ENCODE measurements at places on chromosomes 7 and 10.

GRCh38 chr10:113753020-113753692, 1.7 kb downstream of the PLEKHS1 start:
- DNase-seq, result no peak

GRCh38 chr7:96236198-96237039, 85.5 kb downstream of the SLC25A13 start:
- no peak for DNase-seq

DNA sequence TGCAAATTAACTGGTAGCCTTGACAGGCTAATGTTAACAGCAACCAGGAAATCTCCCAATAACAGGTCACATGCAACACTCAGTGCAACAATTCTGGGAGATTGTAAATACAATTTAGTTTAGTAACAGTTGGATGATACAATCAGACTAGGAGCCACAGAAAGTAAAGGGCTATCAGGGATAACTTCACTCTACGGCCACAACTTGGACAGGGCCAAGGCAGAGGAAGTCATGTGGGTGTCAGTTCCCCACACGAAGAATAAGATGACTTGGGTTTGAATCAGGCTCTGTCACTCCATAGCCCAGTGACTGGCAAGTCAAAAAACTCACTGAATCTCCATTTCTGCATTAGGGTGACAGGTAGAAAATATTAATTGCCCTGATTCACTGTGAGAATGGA, 217.3 kb upstream of the CCDC6 start:
- DNase-seq, result no peak

DNA sequence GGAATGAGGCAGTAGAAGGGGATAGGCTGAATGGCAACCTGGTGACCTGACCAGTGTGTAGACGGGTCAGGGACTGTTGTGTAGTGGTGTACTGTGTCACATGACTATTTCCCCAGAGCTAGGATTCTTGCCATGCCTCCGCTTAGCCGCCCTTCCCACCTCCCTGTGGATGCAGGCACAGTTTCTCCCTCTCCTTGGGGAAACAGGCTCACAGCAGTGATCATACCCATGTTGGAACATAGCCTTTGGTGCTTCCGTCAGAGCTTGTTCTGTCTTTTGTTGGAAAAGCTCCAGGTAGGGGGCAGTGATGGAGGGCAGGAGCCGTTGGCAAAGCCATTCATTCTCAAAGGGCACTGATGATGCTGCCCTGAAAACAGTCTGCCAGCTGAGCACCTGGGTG, 44.3 kb downstream of the OGDH start:
- DNase-seq, result no peak

GRCh38 chr10:123132576-123133477, 2.9 kb upstream of the HMX3 start:
- DNase-seq, result peak; percentile 84

- DNase-seq, result no peak
These were observed 108.0 kb downstream of the TWIST1 start for GRCh38 chr7:19009241-19009935.

GRCh38 chr7:106779877-106780276, 85.2 kb upstream of the PIK3CG start:
- DNase-seq, result no peak

DNA sequence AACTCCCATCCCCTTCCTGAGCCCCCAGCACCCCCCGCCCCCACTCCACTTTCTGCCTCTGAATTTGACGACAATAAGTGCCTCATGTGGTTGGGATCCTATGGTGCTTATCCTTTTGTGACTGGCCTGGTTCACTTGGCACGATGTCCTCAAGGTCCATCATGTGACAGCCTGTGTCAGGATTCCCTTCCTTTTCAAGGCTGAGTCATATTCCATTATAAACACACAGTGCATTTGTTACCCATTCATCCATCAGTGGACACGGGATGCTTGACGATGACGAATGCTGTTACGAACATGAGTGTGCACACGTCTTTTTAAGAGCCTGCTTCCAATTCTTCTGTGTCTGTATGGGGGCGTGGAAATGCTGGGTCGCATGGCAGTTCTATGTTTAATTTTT, 26.7 kb downstream of the SHH start:
- DNase-seq, result no peak

- DNase-seq, result no peak
These were observed 109.9 kb downstream of the JCAD start for GRCh38 chr10:29949411-29950011.

DNA sequence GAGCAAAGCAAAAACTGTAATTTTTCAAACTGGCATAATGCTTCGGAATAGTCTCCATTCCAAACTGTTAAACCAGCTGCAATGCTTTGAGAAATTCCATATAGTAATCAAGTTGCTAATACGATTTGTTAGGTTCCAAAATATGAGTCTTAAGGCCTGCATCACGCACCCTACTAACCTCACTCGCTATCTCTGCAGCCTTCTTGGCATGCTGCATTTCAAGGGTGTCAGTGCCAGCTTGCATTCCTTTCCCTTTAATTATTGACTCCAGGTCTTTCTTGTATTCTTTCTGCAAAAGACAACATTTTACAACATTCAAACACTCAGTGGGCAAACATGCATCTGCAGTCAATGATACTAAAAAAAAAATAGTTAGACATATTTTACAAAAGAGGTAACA, 61.8 kb downstream of the NEBL start:
- no peak for DNase-seq

DNA sequence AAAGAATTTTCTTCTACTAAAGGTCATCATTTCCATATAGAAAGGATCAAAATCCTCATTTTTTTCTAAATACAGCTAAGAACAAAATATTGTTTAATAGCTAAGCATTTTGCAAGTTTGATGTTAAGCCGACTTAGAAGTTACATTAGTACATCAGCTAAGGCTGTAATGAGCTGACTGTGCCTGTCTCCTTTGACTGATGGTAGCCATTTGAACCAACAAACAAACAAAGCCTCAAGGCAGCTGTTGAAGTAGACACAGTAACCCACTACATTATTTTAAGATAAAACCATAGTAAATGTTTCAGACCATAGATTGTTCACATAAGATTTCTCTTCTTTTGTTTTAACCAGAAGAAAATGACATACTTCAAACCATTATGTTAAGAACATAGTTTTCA, 210.9 kb upstream of the VSTM2A start:
- DNase-seq, result no peak

GRCh38 chr10:81704596-81704995, 170.4 kb upstream of the NRG3 start:
- no peak for DNase-seq

GRCh38 chr7:81882086-81882485, 112.2 kb upstream of the HGF start:
- no peak for DNase-seq

DNA sequence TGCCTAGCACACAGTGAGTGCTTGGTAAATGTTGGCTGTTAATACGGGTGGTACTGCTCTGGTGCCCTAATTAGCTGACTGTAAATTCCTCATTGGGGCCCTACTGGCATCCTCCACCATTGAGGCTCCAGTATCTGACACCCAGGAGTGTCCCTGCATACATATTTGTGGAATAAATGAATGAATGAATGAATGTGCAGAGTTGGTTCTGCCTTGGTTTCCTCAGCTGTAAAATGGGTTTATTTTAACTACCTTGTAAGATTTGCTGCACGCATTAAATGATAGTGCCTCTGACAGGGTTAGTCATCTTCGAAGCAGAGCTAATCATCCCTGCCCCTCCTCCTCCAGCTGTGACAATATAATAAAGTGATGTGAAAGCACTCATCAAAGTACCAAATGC, 45.8 kb downstream of the ALDH18A1 start:
- DNase-seq, result no peak

DNA sequence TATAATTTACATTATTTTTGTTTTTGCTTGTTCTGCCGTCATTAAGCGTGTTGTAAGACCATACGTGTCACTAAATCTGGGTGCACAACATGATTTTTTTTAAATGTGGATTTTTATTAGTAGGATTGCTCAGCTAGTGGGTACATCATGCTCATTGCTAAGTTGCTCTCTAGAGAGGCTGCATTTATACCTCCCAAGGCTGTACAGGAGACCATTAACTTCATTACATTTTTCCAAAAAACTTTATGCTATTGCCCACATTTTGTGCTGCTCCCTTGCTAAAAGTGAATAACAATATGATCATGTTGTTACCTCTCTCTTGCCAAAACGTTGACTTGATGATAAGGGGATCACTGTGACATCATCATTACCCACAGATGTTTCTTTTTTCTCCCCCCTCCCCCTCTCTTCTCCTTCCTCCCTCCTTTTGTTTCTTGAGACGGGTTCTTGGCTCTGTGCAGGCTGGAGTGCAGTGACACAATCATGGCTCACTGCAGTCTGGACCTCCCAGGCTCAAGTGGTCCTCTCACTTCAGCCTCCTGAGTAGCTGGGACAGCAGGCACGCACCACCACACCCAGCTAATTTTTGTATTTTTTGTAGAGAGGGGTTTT, 65.1 kb downstream of the BMPR1A start:
- no peak for DNase-seq

DNA sequence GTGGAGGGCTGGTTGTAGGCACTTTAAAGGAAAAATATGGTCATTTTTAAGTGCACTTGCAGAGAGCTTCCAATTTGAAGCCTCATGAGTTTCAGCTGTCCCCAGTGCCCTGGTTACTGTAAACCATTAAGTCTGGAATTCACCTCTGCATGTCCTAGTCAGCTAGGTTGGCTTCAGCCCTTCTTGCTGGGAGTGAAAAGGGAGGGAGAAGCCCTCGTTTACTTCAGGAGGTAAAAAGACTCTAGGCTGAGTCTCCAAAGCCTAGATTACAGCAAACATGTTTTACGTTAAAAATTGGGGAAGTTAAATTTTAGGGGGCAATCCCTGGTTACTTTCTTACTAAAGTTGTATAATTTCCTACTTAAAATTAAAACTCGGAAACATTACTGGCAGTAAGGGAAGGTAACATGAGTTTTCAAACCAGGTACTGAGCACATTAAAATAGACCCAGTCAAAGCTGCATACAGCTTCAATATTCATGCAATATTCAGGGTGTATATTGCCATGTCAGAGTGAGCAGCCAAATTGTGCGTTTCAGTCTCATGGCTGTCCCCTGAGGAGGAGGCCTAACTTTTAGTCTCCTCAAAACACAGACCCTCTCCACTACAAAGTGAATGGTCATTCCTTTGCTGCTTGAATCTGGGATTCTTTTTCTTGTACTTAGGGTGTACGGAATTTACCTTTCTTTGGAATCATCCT, 156.7 kb downstream of the PRKG1 start:
- no peak for DNase-seq

- DNase-seq, result no peak
These were observed 46.9 kb downstream of the ZNRF2 start for GRCh38 chr7:30331338-30331737.

DNA sequence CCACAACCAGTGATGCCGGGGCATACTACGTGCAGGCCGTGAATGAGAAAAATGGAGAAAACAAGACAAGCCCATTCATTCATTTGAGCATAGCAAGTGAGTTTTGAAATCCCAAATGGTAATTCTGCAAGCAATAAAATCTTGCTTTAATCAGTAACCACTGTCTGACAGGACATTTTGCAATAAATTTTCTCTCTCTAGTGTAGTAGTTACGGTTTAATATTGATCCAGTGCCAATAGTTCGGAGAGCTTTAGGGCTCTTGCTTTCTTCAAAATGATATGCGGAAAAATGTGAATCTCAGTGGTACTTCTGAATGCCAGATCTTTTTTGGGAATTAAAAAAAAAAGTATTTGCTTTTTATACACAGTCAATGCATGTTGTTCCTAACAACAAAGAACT, 520.4 kb downstream of the SDK1 start:
- DNase-seq, result no peak

DNA sequence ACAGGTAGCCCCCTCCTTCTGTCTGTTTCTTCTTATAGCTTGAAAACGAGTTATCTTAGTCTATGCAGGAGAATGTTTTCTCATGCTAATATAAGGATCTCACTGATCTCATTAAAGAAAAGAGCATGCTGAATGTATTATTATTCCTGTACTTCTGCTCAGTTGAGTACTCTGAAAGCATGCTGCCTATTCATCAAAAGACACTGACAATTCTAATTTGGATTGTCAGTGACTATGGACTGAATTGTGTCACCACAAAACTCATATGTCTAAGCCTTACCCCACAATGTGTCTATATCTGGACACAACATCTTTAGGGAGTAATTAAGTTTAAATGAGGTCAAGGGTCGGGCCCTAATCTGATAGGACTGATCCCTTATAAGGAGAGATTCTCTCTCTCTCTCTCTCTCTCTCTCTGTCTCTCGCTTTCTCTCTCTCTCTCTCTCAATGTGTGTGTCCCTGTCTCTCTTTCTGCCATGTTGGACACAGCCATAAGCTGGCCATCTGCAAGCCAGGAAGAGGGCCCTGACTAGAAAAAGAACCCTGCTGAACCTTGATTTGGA, 98.4 kb downstream of the GNAT3 start:
- DNase-seq, result no peak
